ENCODE measurements at places on chromosomes 2 and 18. TPM values are rescaled to one million over a fixed set of nuclear protein-coding genes. Genes with fewer than 3 reads are reported as not detected.

Gene CFAP53
- total RNA-seq, result 0.41 TPM

Gene IL18RAP
- not detected for total RNA-seq

Gene LYPD1
- 21.5 TPM for total RNA-seq

Gene DHX57
- total RNA-seq, result 20.9 TPM

Gene CYP27A1
- total RNA-seq, result 0.15 TPM

Gene FABP1
- not detected for total RNA-seq

Gene GAD1
- total RNA-seq, result 0.61 TPM

Gene EPHA4
- total RNA-seq, result 0.72 TPM

Gene STK16
- total RNA-seq, result 29.9 TPM

Gene FBXO15
- total RNA-seq, result 0.72 TPM

Gene ALK
- total RNA-seq, result not detected

Gene DSEL
- total RNA-seq, result 0.27 TPM

Gene CFAP210
- total RNA-seq, result 0.80 TPM

Gene NMS
- total RNA-seq, result not detected

Gene FOXI3
- not detected for total RNA-seq

Gene TRIM43
- 0.07 TPM for total RNA-seq

Gene CCBE1
- total RNA-seq, result 10.4 TPM

Gene ACADL
- total RNA-seq, result not detected

Gene ARHGEF33
- 0.03 TPM for total RNA-seq

Gene SULT1C2
- 0.48 TPM for total RNA-seq

Gene GPN1
- 58.9 TPM for total RNA-seq

Gene FAM110C
- total RNA-seq, result 0.09 TPM

Gene LDLRAD4
- 2.8 TPM for total RNA-seq

Gene SAG
- not detected for total RNA-seq

Gene PLCL1
- total RNA-seq, result not detected

Gene REG1B
- not detected for total RNA-seq

Gene CD8B
- not detected for total RNA-seq

Gene SLC9A4
- total RNA-seq, result not detected

Gene VSNL1
- not detected for total RNA-seq

Gene GPR17
- 0.12 TPM for total RNA-seq

Gene NYAP2
- not detected for total RNA-seq

Gene PJVK
- 1.3 TPM for total RNA-seq

Gene ATP6V1C2
- total RNA-seq, result 0.14 TPM

Gene CRYGA
- not detected for total RNA-seq

Gene EPAS1
- total RNA-seq, result 111 TPM

Gene NXPH2
- total RNA-seq, result not detected

Gene LRRTM1
- total RNA-seq, result not detected

Gene MC5R
- not detected for total RNA-seq
